Kidney glomerular epithelial cell (primary cell): ENCODE measurements at places on chromosomes 12 and 14.
A peak's percentile ranks its signal among the peaks of the same experiment; 100 is the strongest.

DNA sequence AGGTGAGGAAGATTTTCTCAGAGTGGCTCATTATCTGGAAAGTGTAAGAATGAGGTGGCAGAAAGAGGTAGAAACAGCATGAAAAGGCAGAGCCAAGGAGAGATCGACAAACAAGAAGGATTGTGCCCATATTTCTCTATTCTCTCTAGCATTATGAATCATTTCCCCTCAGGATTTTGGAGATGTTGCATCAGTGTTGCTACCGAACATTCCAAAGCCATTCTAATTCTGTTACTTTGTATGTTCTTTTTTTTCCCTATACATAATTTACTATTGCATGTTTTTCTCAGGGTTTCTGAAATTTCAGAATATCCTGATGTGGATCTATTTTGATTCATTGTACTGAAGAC, 61.4 kb downstream of the KICS2 start:
- DNase-seq = no peak

DNA sequence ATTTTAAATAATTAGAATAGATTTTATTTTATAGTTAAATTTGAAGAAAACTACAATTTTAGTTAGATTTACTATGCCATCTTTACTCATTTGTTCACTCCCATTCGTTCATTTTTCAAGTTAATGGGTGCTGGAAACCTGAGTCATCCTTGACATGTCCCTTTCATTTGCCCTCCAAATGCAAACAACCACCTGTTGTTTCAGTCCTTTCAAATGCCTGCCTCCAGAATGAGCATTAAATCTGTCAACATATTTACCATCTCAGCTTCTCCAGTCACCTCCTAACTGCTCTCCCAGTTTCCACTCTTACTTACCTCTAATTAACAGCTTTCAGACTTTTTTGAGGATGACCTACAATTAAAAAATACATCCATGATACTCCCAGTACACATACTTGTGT, 375.5 kb downstream of the RAD51B start:
- no peak for DNase-seq

DNA sequence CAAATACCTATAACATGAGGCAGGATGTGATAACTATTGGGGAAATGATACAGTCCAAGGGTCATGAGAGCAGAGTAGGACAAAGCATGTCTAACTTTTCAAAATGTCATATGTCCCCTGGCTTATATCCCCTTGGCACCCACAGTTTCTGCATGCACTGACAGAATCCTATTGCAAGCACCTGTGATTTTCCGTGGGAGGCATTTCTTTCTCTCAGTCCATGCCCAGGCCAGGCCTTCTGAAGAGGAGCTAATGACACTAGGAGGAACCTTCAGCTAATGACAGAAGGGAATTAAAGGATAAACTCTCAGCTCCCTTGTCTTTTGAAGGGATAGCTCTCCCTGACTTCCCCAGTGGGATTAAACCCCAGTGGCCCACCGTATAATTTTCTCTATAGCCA, 249.2 kb downstream of the TTC6 start:
- DNase-seq = no peak

DNA sequence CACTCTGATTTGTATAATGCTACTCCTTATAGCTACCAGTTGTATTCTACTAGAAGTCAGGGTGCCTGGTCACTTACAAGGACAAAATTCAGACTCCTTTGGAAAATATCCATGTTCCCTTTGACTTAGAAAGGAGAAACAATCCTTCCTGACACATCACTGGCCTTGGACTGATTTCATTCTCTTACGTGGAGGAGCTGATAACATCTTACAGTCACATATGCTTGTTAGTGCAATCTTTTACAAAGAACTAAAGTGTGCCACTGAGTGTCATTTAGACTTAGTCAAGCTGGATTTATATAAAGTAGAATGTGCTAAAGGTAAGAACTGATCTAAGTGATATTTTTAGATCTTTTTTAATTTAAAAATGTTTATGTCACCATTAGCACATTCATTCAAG, 131.0 kb upstream of the TMTC2 start:
- DNase-seq = no peak

- DNase-seq = no peak
These were observed 92.9 kb downstream of the GCH1 start for GRCh38 chr14:54809767-54810166.

GRCh38 chr14:67553547-67553946, 20.5 kb downstream of the PLEKHH1 start:
- DNase-seq = no peak

DNA sequence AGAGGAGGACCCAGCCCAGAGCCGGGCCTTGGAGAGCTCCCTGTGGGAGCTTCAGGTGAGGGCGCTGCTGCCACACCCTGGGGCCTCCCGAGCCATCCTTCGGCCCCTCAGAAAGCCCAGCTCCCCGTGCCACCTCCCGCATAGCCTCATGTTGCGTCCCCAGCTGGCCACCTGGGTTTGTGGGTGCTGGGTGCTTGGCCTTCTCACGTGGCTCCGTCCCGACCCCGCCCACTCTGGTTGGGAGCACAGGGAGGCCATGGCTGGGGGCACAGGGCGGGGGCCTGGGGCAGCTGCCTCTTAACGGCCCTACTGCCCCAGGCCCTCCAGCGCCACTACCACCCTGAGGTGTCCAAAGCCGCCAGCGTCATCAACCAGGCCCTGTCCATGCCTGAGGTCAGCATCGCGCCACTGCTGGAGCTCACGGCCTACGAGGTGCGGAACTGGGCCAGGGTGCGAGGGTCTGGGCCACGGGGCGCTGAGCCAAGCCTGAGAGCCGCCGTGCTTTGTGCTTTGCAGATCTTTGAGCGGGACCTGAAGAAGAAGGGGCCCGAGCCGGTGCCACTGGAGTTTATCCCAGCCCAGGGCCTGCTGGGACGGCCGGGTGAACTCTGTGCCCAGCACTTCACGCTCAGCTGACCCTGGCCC, 7.6 kb downstream of the NOC4L start:
- no peak for DNase-seq

DNA sequence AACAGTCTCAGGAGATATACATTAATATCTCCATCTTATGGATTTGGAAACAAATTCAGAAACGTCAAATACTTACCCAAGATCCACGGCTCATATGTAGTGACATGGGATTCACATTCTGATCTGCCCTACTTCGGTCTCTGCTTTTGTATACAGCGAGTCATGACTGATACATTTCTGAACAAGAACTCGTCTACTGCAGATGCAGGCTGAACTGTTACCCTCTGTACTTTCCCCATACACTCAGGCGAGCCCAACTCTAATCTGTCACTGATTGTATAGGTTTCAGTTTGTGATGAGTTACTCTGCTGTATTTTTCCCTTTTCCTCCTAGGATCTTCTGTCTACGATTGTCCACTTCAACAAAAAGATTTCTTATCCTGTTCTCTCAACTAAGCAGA, 441.6 kb downstream of the CCDC91 start:
- DNase-seq = no peak

DNA sequence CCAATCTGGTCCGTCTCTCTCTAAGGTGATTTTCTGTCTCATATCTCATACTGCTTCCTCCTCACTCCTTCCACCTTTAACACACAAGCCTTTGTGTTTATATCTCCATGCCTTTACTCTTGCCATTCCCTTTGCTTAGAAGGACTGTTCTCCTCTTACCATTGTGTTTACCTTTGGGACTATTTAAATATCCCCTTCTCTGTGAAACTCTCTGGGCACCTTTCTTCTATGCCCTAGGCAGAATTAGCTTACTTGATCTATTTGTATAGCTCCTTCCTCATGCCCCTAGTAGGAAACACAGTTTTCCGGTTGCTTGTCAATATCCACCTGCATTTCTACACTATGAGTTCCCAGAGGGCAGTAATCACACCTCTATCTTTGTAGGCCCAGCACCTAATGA, 3.9 kb upstream of the AMHR2 start:
- DNase-seq = no peak

DNA sequence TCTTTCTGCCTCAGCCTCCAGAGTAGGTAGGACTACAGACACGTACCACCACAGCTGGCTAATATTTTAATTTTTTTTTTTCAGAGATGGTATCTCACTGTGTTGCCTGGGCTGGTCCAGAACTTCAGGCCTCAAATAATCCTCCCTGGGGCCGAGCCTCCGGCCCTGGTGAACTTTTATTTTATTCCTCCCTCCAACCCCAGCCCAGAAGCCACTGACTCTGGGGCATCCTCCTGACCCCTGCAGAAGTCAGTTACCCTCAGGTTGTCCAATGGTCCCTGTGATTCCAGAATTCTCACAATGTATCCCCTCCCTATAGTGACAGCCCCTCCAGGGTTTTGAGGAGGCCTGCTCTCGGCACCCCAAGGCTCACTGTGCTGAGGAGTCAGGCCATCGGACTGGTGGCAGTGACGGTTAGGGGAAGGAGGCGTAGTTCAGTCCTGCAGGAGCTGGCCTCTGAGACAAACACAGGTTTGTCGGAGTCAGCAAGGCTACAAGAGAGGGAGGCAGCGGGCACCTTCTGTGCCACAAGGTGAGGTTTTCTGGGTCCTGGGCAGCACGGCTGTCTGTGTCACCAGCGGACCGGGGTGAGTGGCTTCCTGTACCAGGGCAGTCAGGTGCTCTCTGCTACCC, 19.4 kb upstream of the FIGNL2 start:
- DNase-seq = no peak

DNA sequence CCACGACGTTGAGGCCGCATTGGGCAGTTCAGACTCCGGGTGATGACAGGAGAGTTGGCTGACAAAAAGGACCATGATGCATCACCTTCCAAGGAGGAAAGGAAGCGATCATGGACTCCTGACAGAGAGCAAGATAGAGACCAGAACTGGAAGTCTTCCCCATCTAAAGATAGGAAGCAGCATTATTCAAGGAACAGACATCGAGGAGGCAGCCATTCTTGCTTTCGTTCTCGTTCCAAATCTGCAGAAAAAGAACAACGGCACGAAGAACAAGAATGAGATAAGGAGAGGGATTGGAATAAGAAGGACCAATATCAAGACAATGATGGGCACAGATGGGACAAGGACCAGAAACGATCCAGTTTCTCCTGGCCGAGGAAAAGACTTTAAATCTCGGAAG, 27.1 kb upstream of the KRT77 start:
- no peak for DNase-seq

DNA sequence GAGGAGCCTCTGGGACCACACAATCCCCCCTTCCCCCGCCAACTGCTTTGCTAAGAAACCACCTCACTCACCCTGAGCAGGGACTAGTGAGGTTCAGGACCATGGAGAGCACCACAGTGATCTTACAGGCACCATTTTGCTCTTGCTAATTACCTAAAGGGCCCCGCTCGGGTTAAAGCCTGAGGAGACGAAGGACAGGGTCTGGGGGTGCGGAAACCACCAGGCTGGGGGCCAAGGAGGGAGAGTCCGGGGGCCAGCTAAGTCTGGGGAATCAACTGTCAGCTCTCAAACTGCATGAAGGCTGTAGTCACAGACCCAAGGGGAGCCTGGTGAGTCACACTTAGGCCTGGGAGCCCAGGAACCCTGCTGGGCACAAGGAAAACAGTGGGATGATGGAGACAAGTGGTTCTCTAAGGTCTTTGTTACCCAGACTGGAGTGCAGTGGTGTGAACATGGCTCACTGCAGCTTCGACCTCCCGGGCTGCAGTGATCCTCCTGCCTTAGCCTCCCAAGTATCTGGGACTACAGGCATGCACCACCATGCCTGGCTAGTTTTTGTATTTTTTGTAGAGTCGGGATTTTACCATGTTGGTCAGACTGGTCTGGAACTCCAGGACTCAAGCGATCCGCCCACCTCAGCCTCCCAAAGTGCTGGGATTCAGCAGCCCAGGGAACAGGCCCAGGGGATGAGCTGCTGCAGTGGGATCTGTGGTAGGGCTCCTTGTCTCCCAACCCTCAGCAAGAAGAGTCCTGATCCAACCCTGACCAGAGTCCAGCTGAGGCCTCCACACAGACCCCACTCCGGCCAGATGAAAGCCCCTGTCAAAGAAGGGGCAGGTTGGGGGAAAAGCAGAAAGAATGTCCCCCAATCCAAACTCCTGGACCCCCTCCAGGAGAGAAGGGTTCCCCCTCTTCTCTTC, 98.8 kb downstream of the CALM1 start:
- DNase-seq = peak; percentile 64

DNA sequence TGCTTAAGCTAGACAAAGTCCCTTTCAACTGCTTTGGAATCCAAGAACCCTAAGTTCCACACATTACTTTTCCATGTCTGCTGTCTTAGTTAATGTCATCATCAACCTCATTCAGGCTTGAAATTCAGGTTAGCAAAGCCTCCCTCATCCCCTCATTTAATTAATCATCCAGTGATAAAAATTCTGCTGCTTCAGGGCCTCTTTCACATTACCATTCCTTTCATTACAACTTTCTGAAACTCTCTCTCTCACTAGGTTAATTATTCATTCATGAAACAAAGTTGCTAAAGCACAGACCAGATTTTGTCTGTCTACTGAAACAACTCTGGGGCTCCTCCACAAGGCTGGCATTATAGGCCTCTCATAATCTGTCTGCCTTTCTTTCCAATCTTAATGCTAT, 9.4 kb upstream of the VTI1B start:
- peak; percentile 82 for DNase-seq

DNA sequence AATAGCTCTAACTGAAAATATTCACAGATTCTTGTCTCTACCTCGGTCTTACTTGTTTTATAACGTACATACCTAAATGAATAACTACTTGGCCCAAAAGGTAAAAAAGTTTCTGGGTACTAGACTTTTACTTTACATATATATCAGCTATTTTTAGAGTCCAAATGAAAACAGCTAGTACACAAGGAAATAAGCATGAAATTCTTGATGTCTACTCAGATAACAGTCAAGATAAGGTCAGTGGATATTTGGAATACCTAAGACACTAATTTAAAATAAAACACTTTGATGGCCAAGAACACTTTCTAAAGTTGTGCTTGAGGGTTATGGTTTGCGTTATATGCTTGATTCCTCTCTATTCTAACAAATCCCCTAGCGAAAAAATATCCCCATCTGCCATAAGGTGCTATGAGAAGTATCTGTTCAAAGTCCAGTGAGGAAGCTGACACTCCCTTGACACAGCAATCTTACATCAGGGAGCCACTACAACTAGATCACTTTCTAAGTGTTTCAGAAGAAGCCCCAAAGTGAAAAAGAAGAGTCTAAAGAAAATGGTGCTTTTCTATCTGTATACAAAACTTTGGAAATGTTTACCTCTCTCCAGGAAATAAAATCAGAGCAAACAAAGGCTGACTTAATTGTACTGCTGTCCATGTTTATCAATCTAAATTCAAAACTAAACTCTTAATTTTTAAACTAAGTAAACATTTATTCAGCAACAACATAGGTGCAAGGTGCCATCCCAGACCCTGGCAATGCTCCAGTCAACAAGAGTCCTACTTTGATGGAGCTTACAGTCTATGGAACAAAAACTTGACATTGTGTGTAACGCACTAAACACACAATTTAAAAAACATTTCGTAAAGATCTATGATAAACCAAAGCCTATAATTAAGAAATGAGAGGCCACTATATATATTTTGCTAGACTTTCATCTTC, 11.7 kb downstream of the PTPN21 start:
- no peak for DNase-seq

- DNase-seq = no peak
These were observed 18.8 kb downstream of the MVK start for GRCh38 chr12:109592195-109592904.

GRCh38 chr14:84819528-84819927, 710.4 kb upstream of the FLRT2 start:
- no peak for DNase-seq

GRCh38 chr12:54359762-54360351, 4.4 kb downstream of the GPR84 start:
- DNase-seq = no peak
